ENCODE measurements at places on chromosomes 3 and 15.

DNA sequence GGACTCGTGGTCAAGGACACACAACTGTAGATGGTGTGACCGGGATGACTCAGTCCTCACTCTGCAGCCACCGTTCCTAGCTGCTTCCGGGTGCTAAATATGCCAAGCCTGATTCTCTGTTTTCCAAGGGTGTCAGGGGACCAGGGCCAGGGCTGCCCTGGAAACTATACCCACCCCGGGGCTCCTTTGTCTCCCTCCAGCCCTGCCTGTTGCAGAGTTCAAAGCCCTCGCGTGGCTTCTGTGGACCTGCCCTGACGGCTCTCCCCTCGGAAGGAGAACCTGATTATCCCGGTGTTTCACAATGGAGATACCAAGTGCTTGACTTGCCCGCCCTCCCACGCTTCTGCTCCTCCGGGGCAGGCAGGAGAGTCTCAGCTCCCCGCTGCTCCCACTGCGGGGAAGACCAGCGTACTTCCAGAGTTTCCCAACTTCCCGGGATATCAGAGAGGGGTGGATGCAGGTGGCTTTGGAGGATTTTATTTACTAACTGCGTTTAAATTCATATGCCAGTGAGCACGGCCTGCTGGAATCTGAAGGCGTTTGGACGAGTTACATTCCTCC lies 125.0 kb downstream of the ASB7 start:
- DNase-seq, result no peak

- no peak for DNase-seq
These were observed 56.2 kb downstream of the SRGAP3 start for GRCh38 chr3:9193211-9193610.

GRCh38 chr15:89802986-89803824 lies 11.4 kb downstream of the ANPEP start:
- DNase-seq, result no peak

DNA sequence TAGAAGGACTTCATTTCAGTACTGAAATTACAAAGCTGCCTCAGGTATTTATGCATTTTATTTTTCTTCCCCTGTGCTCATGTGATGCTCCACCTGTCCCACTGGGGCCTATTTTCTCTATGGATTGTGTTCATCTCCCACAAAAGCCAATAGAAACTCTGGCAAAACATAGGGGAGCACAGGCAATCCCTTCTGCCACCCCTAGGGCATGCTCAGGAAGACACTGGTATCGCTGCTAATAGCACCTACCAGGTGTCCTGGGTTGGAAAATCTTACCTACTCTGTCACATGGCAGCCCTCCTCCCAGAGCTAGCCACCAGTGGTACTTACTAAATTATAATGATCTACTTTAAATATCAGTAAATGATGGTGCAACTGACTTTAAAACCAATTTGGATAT lies 427.4 kb downstream of the FGF12 start:
- DNase-seq, result no peak

- no peak for DNase-seq
These were observed 140.2 kb downstream of the FOXP1 start for GRCh38 chr3:71443332-71443731.

DNA sequence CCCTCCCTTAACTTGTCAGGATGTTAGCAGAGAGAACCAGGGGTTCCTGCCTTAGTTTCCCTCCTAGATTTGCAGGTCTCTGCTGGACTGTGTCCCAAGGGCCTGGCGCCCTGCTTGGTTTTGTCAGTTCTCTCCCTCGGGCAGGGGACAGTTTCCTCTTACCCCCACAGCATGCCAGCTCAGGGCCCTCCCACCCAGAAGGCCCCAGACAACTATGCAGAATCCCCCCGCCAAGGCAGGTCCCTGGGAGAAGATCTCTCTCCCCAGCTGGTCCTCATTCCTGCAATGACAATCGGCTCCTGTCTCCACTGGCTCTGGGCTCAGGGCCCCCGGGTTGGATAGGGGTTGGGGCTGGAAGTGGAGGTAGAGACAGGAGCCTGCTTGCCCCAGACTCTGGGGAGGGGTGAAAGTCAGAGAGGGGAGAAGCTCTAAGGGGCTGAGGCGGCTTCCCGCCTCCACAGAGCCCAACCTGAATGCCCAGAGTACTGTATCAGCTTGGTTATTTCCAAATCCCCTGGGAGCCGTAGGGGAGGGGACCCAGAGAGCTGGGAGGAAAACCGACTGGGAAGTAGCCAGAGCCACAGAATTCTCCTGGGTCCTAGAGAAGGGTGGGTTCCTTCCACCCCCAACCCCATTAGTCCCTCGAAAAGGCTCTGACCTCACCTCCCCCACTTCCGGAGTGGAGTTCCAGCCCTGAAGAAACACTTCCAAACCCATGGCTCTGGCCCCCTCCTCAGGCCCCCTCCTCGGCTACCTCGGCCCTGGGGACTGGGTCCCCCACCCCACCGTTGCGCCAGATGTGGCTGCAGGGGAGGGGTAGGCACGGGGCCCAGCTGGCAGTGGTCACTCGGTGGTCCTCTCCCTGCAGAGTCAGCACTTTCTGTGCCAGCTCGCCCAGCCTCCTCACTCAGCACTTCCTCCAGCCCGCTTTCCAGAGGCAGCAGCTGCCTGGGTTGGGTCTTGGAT lies 3.8 kb upstream of the LOXL1 start:
- no peak for DNase-seq

DNA sequence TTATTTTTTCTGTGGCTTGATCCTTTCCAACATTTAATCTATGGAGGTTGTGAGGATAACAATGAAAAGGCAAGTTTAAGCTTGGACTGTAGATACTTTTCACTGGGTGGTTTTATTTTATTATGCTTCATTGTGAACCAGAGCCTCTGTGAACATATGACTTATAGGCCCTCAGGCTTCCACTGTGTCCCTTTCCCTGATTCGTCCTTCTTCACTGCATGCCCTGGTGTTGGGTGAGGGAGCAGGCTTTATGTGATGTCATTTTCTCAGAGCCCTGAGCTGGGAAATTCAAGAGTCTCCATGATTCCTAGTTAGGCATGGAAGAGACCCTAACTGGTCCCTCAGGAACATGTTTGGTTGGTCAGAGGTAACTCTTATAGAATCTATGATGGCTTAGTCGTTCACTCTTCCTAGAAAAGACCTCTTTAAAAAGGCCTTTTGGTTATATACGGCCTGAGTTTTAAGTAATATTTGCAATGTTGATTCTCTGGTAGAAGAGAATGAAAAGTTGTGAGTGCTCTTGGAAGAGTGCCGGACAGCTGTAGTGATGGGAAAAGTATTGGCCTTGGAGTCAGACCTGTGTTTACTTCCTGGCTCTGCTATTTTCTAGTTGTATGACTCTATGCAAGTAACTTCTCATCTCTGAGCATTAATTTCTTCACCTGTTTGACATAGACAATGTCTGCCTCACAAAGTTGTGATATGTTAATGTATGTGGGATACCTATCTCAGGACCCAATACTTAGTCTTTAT lies 168.4 kb downstream of the LPP start:
- DNase-seq, result no peak

DNA sequence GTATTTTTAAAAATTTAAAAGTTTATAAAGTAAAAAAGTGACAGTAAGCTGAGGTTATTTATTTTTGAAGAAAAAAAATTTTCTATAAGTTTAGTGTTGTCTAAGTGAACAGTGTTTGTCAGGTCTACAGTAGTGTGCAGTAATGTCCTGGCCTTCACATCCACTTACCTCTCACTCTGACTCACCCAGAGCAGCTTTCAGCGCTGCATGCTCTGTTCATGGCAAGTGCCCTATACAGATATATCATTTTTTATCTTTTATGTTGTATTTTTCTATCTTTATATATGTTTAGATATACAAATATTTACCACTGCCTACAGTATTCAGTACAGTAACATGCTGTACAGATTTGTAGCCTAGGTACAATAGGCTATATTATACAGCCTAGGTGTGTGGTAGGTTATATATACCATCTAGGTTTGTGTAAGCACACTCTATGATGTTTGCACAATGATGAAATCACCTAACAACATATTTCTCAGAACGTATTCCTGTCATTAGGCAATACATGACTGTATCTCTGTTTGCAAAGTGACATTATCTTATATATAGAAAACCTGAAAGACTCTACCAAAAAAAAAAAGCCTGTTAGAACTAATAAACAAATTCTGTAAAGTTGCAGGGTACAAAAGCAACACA lies 75.9 kb upstream of the TMC3 start:
- no peak for DNase-seq

DNA sequence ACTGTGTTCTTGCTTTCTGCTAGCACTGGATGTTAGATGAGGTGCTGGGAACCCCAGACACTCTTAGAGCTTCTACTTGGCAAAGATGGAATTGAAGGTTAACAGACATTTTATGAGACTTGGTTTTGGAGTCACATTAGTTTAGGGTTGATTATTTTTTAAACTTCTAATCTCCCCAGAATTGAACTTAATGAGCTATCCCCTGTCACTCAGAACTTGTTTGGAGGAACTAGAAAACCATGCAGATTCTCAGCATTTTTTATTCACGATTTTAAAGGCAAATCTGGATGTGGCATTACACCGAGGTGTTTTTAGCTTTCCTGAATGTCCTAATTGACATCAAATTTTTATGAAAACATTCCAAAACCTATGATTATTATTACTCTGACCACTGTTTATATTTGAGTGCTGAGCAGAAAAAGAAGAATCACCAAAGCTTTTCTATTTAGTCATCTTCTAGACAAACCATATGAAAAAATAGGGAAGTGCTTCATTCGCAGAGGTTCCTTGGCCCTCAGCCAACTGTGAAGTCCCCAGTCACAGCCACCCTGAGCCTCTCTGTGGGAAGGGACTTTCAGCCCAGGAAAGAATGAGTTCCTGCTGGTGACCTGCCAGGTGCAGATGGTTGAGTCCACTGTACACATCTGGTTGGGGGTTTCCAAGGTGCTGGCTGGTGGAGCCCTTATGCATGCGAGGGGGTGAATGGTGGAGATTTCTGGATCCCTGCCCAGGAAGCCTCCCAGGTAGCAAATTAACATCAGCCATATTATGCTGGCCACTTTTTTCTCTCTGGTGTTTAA lies 196.0 kb upstream of the TOPAZ1 start:
- no peak for DNase-seq

DNA sequence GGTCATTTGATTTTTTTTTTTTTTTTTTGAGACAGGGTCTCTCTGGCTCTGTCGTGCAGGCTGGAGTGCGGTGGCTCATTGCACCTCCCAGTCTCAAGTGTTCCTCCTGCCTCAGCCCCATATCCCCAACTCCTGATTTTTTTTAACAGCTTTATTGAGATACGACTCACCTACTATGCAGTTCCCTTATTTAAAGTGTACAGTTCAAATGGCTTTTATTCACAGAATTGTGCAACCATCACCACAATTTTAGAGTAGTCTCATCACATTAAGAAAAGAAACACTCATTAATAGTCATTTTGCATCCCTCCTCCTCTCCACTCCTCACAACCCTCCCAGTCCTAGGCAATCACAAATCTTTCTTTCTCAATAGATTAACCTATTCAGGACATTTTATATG lies 1.9 kb upstream of the TRA2B start:
- DNase-seq, result no peak

- no peak for DNase-seq
These were observed 30.8 kb upstream of the SLC25A36 start for GRCh38 chr3:140910860-140911259.

DNA sequence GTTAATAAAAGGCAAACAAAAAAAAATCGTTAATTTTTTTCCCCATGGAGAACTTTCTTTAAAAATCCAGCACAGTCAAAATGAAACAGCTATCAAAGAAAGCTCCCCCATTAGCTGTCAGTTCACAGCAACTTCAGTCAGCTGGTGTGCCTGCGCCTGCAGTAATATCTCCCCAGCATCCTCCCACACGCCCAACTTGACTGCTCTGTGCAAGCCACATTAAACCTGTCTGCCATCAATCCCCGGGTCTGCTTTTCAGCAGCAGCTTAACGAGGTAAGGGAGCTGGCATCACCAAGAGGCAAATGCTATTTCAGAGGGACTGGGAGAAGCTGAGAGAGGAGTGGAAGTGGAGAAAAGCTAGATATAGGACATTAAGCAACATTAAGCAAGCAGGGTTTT lies 337.5 kb downstream of the GAP43 start:
- DNase-seq, result no peak

DNA sequence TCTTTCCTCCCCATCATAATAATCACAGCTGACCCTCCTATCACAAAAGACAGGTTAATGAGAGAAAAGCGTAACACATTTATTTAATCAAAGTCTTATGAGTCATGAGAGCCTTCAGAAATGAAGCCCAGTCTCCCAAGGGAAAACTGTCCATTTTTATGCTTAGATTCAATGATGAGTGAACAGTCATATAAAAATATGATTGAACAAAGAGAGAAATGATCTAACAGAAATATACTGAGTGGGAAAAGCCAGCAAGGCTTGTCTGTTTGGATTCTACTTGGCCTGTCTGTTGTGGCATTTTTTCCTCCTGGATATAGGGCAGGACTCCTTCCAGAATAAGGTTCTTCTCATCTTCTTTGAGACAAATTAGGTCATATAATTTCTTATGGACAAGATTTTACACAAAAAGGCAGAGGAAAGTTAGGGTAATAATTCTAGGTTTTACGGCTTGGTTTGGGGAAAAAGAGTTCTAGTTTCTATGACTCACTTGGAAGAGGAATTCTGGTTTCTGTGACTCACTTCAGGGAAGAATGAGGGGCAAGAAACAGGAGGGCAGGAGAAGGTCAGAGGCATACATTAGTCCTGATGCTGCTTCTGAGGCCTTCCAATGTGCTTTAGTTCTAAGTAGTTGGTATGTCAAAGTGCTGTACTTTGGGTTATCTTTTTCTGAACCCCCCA lies 534.2 kb downstream of the ZIC1 start:
- peak; percentile 61 for DNase-seq

- DNase-seq, result no peak
These were observed 1.1 kb downstream of the LTK start for GRCh38 chr15:41512512-41512939.

- DNase-seq, result no peak
These were observed 46.8 kb upstream of the SLC6A1 start for GRCh38 chr3:10945683-10946287.

DNA sequence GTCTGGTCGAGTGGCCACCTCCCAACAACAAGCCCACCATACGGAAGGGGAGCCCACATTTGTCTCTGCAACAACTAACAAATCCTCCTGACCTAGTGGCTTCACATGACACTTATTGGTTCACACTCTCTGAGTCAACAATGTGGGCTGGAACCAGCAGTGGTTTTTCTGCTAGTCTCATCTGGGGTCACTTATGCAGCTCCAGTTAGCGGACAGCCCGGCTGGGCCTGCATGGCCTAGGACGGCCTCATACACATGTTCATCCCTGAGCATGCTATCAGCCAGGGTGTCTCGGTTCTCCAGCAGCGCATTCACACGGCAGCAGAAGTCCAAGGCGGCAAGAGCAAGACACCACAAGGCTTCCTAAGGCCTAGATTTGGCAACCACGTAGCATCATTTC lies 281.7 kb downstream of the XXYLT1 start:
- no peak for DNase-seq

GRCh38 chr3:172199850-172200369 lies 160.5 kb downstream of the FNDC3B start:
- DNase-seq, result no peak

DNA sequence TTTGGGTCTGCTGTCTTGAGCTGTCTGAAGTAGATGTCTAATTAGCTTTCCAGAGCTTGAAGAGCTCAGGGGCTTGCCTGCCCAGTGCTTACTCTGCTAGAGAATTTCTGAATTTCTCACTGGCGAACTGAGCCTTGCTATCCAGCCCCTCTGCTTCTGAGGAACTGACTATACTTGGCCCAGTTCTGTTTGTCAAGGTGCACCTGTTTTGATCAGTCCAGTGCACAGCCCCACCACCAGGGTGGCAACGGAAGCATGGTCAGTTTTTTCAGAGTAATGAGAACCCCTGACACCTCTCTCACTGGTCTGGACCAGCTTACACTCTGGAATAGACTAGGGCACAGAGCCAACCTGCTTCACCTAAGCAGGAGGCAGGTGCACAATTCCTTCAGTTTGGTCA lies 25.2 kb downstream of the ITGB5 start:
- no peak for DNase-seq

GRCh38 chr3:157125101-157125500 lies 34.8 kb downstream of the CCNL1 start:
- no peak for DNase-seq

Measured in glomerular endothelial cell (primary cell).